ENCODE measurements at places on chromosomes 2 and 18. TPM values are rescaled to one million over a fixed set of nuclear protein-coding genes. Genes with fewer than 3 reads are reported as not detected.

GDF7 gene
- total RNA-seq: 7.3 TPM

TRIM43 gene
- not detected for total RNA-seq

THSD7B gene
- total RNA-seq: 1.9 TPM

GAREM2 gene
- total RNA-seq: 19.7 TPM

ASXL3 gene
- total RNA-seq: 37.5 TPM

SH2D6 gene
- total RNA-seq: 3.6 TPM

GATA6 gene
- not detected for total RNA-seq

ATP6V1C2 gene
- total RNA-seq: 3.0 TPM

TTR gene
- not detected for total RNA-seq

GAD1 gene
- total RNA-seq: 52.4 TPM

CYP1B1 gene
- total RNA-seq: 10.6 TPM

CYP27C1 gene
- total RNA-seq: 0.25 TPM

EFR3B gene
- total RNA-seq: 97.8 TPM

ABCB11 gene
- not detected for total RNA-seq

EIF2AK2 gene
- 47.6 TPM for total RNA-seq

MRPS5 gene
- 70.1 TPM for total RNA-seq

Measured in dorsolateral prefrontal cortex (tissue), 122 donors.